ENCODE measurements at places on chromosomes 13 and 19. TPM values are rescaled to one million over a fixed set of nuclear protein-coding genes. Genes with fewer than 3 reads are reported as not detected.

The ZNF580 gene
- total RNA-seq, result 11.8 TPM

- no peak overlapping the region for H3K27ac ChIP-seq
- DNase-seq, result no peak
- H3K4me1 ChIP-seq, result no peaks in the 10 kb centered on the region
Observed at GRCh38 chr13:50033725-50034124, 18.5 kb downstream of the KCNRG start.

The PSG11 gene
- not detected for total RNA-seq

The CCDC194 gene
- total RNA-seq, result not detected

GRCh38 chr13:61202042-61202441 lies 213.6 kb downstream of the PCDH20 start:
- DNase-seq, result no peak
- no peak overlapping the region for H3K4me3 ChIP-seq
- no peaks in the 10 kb centered on the region for H3K36me3 ChIP-seq
- H3K27ac ChIP-seq, result no peak overlapping the region

- H3K27ac ChIP-seq, result peak overlapping the region; percentile 72
- H3K27me3 ChIP-seq, result no peaks in the 10 kb centered on the region
- H3K4me1 ChIP-seq, result peaks cover 22% of the 10 kb centered on the region
- peak; percentile 87 for DNase-seq
- no peak overlapping the region for H3K4me3 ChIP-seq
Observed at GRCh38 chr13:102317593-102317992, 84.3 kb downstream of the FGF14 start.

DNA sequence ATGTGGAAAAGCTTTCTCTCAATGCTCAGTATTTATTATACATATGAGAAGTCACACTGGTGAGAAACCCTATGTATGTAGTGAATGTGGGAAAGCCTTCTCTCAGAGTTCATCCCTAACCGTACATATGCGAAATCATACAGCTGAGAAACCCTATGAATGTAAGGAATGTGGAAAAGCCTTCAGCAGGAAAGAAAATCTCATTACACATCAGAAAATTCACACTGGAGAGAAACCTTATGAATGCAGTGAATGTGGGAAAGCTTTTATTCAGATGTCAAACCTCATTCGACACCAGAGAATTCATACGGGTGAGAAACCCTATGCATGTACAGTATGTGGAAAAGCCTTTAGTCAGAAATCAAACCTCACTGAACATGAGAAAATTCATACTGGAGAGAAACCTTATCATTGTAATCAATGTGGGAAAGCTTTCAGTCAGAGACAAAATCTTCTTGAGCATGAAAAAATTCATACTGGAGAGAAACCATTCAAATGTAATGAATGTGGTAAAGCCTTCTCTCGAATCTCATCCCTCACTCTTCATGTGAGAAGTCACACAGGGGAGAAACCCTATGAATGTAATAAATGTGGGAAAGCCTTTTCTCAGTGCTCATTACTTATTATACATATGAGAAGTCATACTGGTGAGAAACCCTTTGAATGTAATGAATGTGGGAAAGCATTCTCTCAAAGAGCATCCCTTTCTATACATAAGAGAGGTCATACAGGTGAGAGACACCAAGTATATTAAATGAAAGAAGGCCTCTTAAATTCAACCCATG lies 34.4 kb downstream of the ZNF568 start:
- no peaks in the 10 kb centered on the region for H3K4me1 ChIP-seq
- no peak overlapping the region for H3K27ac ChIP-seq
- no peak overlapping the region for H3K4me3 ChIP-seq
- H3K36me3 ChIP-seq, result peaks cover 94% of the 10 kb centered on the region

The TRPC4 gene
- total RNA-seq, result 0.19 TPM

The PGLYRP1 gene
- total RNA-seq, result not detected

GRCh38 chr13:20442798-20443381 lies 82.8 kb downstream of the CRYL1 start:
- no peaks in the 10 kb centered on the region for H3K27me3 ChIP-seq
- H3K36me3 ChIP-seq, result no peaks in the 10 kb centered on the region
- peaks cover 21% of the 10 kb centered on the region for H3K4me1 ChIP-seq
- no peak overlapping the region for H3K4me3 ChIP-seq
- DNase-seq, result no peak
- H3K27ac ChIP-seq, result no peak overlapping the region

DNA sequence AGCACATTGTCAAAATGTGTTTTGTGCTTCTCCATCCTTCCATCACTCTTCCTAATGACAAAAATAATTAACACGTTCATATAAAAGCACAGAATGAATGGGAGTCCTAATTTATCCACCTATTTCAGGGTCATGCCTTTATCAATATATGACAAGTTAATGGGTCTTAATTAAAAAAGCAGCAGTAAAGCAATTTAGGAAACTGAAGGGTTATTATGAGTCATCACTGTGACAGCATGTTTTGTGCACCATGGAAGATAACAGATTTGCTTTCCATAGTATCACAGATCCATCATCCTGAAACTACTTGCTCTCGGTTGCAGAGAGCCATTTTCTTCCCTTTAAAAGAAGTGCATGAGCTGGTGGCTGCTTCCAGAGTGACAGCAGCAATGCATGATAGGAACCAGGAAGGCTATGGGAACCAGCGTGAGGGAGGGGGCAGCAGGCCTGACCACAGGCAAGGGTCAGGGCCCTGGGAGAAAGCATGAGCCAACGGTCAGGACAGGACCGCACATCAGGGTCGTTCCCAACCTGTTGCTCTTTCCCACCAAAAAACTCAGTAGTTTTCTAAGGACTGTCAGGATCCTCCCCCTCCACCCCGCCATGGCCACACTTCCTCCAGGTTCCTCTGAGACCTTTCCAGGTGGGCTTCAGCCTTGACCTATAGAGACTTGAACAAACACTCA lies 784.1 kb downstream of the UQCRFS1 start:
- no peaks in the 10 kb centered on the region for H3K4me1 ChIP-seq
- H3K27me3 ChIP-seq, result peaks cover 55% of the 10 kb centered on the region
- no peaks in the 10 kb centered on the region for H3K36me3 ChIP-seq
- DNase-seq, result no peak
- H3K4me3 ChIP-seq, result no peak overlapping the region
- no peak overlapping the region for H3K27ac ChIP-seq

The ZNF729 gene
- total RNA-seq, result not detected

DNA sequence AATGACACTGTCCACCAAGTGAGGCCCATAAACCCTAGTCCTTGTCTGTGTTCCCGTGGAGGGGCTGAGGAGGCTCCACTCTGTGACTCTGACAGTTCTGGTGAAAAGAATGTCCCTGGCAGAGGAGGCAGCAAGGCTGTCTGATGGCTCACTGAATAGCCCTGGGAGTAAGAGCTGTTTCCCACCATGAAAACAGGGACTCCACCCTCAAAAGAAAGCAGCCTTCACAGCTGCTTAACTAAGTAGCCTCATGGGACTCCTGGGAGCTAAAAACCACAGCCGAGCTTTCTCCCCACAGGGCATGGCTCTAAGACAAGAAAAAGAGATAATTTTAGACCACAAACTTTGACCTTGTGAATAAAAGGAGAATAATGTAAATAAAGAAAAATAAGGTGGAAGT lies 135.1 kb upstream of the FRY start:
- peak overlapping the region; percentile 87 for H3K27ac ChIP-seq
- H3K36me3 ChIP-seq, result no peaks in the 10 kb centered on the region
- peak overlapping the region; percentile 22 for H3K4me3 ChIP-seq
- no peaks in the 10 kb centered on the region for H3K27me3 ChIP-seq

GRCh38 chr19:412356-413355 lies 3.7 kb upstream of the C2CD4C start:
- peaks cover 5% of the 10 kb centered on the region for H3K36me3 ChIP-seq
- H3K4me1 ChIP-seq, result peaks cover 32% of the 10 kb centered on the region
- DNase-seq, result no peak
- H3K27me3 ChIP-seq, result peaks cover 54% of the 10 kb centered on the region
- H3K4me3 ChIP-seq, result no peak overlapping the region
- H3K27ac ChIP-seq, result no peak overlapping the region

The ZNF442 gene
- 3.4 TPM for total RNA-seq

DNA sequence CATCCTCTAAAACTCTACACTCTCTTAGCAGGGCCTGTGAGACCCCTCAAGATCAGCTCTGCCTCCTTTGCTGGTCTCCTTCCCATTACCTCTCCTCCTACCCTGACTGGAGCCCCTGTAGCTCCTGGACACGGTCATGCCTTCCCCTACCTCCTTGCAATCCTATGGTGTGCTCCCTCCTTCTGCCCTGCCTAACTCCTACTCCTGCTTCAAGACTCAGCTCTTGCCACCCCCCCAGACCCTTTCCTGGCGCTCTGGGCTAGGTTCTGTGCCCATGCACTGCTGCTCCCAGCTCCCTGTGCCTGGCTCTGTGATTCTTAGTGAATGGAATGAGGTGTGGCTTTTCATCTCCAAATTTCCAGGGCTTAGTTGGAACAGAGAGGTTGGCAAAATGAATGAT lies 28.0 kb upstream of the TPTE2 start:
- DNase-seq, result no peak
- no peaks in the 10 kb centered on the region for H3K4me1 ChIP-seq
- H3K36me3 ChIP-seq, result no peaks in the 10 kb centered on the region
- H3K4me3 ChIP-seq, result no peak overlapping the region
- no peak overlapping the region for H3K27ac ChIP-seq

The TNFSF13B gene
- total RNA-seq, result 1.7 TPM

The MUC16 gene
- not detected for total RNA-seq

DNA sequence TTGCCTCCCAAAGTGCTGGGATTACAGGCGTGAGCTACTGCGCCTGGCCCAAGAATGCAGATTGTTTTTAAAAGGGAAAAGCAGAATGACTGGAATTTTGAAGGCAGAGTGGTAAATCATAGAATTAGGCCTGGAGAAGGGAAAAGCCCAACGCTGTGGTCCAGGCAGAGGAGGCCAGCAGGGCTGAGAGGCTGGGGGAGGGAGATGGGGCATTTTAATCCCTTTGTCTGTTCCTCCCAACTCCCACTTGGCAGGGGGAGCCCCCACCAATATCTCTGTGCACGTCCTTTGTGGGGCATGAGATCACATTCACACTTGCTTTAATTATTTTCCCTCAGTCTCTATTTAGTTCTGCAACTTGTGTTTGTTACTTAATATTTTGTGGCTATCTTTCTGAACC lies 54.4 kb upstream of the RANBP3 start:
- H3K27me3 ChIP-seq, result no peaks in the 10 kb centered on the region
- no peak for DNase-seq
- no peak overlapping the region for H3K4me3 ChIP-seq
- H3K4me1 ChIP-seq, result no peaks in the 10 kb centered on the region
- H3K27ac ChIP-seq, result no peak overlapping the region
- H3K36me3 ChIP-seq, result peaks cover 12% of the 10 kb centered on the region

The ZNF574 gene
- 7.1 TPM for total RNA-seq

DNA sequence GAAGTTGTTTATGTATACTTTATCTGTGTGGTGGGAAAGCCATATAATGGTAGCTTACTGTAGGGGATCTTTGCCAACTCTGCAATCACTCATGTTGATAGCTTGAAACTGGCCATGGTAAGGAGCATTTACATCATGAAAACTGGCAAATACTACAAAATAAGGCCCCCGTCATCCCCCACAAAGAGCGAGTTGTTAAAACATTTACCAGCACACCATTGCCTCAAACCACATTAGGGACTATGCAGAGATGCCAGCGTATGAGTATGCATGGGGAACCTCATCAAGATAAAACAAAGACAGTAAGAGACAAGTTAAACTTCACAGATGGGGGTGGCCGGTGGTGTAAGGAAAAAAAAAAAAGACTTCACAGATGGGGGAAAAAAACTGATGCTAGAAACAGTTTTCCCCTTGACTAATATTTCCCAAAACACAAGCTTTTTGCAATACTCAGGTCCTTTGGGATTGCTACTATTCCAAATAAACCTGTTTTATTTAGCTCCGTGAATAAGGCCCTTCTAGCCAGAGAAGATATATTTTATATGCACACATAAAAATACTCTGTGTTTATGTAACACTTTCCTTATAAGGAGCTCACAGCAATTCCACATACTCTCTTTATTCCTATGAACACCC lies 70.6 kb upstream of the SERP2 start:
- H3K36me3 ChIP-seq, result no peaks in the 10 kb centered on the region
- no peaks in the 10 kb centered on the region for H3K27me3 ChIP-seq
- H3K4me3 ChIP-seq, result no peak overlapping the region
- H3K27ac ChIP-seq, result peak overlapping the region; percentile 83

- H3K36me3 ChIP-seq, result peaks cover 7% of the 10 kb centered on the region
- H3K4me3 ChIP-seq, result peak overlapping the region; percentile 89
- peak; percentile 41 for DNase-seq
- H3K27me3 ChIP-seq, result no peaks in the 10 kb centered on the region
- peak overlapping the region; percentile 81 for H3K27ac ChIP-seq
Observed at GRCh38 chr19:1651568-1652291, 685 bp downstream of the TCF3 start.

GRCh38 chr13:43895940-43896339 lies 16.2 kb downstream of the LACC1 start:
- no peaks in the 10 kb centered on the region for H3K27me3 ChIP-seq
- no peak for DNase-seq
- H3K36me3 ChIP-seq, result peaks cover 10% of the 10 kb centered on the region
- no peaks in the 10 kb centered on the region for H3K4me1 ChIP-seq
- H3K4me3 ChIP-seq, result no peak overlapping the region

- H3K27me3 ChIP-seq, result no peaks in the 10 kb centered on the region
- H3K4me1 ChIP-seq, result no peaks in the 10 kb centered on the region
- DNase-seq, result no peak
- no peak overlapping the region for H3K27ac ChIP-seq
- no peak overlapping the region for H3K4me3 ChIP-seq
Observed at GRCh38 chr13:67736646-67737420, 506.7 kb upstream of the PCDH9 start.

The GARIN5A gene
- total RNA-seq, result 1.3 TPM

Data from left ventricle myocardium inferior (tissue), 1 donor.